Liver (tissue), 10 donors: ENCODE measurements at places on chromosomes 4 and X. TPM values are rescaled to one million over a fixed set of nuclear protein-coding genes. Genes with fewer than 3 reads are reported as not detected.

- H3K27ac ChIP-seq: no peak overlapping the region
- no peak for DNase-seq
- H3K27me3 ChIP-seq: no peaks in the 10 kb centered on the region
- no peak overlapping the region for H3K4me3 ChIP-seq
- no peaks in the 10 kb centered on the region for H3K4me1 ChIP-seq
- no peaks in the 10 kb centered on the region for H3K36me3 ChIP-seq
Measured at GRCh38 chr4:177489471-177490246, 47.4 kb upstream of the AGA start.

DNA sequence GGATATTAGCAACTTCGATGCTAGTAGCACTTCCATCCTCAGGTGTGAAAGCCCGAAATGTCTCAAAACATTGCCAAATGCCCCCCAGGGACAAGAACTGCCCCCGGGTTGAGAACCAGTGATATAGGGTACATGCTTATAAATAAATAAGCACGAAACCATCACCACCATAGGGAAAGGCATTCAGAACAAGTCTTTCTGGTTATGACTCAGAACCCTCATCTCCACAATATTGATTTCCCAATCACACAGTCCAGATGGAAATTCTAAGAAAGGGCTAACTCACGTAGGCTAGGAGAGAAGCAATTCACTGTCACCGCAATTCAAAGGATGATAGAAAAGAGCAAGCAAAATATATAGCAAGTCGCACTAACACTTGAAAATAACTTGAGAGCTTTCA is 84.8 kb downstream of the ANOS1 start:
- H3K4me3 ChIP-seq: no peak overlapping the region
- H3K27me3 ChIP-seq: no peaks in the 10 kb centered on the region
- H3K27ac ChIP-seq: no peak overlapping the region
- no peaks in the 10 kb centered on the region for H3K4me1 ChIP-seq

GRCh38 chr4:150126864-150127203 is 48.6 kb downstream of the DCLK2 start:
- no peak overlapping the region for H3K27ac ChIP-seq
- DNase-seq: no peak
- no peaks in the 10 kb centered on the region for H3K4me1 ChIP-seq
- H3K27me3 ChIP-seq: no peaks in the 10 kb centered on the region

Gene SPOCK3
- 0.23 TPM for polyA plus RNA-seq

DNA sequence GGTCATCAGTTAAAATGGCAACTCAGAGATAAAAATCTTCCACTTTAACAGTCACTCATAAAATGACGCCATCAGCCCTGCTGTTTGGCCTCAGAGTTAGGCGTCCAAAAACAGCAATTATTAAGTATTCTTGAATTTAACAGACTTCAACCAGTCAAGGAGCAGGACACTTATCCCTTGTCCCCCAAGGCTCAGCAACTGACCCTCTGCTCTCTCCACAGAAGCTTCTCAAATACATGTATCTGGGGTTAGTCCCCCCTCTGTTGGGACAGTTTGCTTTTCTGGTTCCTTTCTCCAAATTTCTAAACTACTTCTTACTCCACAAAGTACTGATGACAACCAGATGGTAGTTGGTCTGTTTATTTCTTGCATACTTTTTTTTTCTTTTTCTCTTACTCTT is 54.4 kb downstream of the SOD3 start:
- H3K4me1 ChIP-seq: no peaks in the 10 kb centered on the region
- H3K27ac ChIP-seq: no peak overlapping the region
- H3K4me3 ChIP-seq: no peak overlapping the region
